ENCODE measurements at places on chromosomes 6 and 20.

GRCh38 chr20:15834857-15835256 lies 738.4 kb downstream of the KIF16B start:
- peak; percentile 22 for DNase-seq

- DNase-seq, result no peak
These were observed 291.6 kb upstream of the ECI2 start for GRCh38 chr6:4426968-4427367.

GRCh38 chr20:54174457-54175175 lies 830 bp upstream of the CYP24A1 start:
- DNase-seq, result no peak

DNA sequence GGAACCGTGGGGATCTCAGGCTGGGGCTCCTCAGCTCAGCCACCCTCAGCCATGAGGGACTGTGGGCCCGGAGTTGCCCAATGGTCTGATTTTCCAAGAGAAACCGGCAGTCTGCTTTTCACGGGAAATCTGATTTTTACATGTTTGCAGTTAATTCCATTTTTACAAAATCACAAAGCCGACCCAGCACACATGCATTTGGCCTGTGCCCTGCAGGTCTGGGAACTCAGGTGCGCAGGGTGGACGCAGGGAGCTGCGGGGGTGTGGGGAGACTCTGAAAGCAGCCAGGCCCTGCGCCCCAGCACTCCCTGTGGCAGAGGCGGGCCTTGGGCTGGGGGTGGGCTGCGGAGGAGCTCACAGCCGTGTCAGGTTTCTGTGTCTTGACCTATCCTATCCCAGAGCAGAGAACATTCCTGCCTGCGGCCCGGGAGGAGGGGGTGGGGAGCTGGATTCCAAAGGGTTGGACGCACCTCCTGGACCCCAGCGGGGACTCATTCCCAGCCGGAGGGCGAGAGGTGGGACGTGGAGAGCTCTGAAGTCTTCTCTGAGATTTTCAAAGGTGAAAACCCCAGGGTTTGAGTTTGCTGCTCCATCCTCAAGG lies 60.6 kb downstream of the ADNP start:
- no peak for DNase-seq

DNA sequence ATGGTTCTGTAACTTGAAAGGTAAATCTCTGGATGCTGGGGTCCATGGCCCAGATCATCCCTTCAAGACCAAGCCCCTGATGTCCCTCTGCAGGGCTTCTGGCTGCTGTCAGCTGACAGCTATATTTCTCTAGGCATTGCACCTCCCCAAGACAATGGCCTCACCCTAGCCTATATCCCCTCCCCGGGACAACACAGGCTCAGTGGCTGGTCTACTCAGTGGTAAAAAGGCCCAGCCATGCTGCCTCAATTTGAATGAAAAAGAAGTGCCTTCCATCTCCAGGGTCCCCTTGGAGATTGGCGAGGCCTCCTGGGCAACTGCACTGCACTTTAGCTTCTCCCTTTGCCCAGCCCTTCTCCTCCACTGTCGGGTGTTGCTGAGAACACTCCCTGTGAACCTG lies 602.8 kb downstream of the CDH26 start:
- DNase-seq, result no peak

DNA sequence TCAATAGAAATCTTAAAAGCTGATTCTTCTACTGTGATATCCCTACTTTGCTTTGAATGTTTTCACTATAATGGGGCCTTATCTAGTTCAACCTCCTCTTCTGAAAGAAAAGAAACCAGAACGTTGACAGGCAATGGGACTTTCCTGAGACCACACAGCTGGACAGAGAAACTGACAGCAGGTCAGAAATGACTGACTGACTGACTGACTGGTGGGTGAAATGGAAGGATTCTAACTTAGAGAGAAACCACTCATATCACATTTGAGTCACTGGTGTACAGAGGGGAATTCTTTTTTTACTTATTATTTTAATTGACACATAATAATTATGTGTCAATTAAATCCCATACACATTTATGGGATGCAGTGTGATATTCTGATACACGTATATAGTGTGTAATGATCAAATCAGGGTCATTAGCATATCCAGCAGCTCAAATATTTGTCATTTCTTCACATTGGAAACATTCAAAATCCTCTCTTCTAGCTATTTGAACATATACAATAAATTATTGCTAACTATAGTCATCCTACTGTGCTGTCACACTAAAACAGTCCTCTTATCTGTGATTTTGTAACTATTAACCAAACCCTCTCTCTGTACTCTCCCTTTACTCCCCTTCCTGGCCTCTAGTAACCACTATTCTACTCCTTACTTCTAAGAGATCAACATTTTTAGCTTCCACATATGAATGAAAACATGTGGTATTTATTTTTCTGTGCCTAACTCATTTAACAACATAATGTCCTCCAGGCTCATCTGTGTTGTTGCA lies 64.8 kb upstream of the NRSN1 start:
- no peak for DNase-seq

DNA sequence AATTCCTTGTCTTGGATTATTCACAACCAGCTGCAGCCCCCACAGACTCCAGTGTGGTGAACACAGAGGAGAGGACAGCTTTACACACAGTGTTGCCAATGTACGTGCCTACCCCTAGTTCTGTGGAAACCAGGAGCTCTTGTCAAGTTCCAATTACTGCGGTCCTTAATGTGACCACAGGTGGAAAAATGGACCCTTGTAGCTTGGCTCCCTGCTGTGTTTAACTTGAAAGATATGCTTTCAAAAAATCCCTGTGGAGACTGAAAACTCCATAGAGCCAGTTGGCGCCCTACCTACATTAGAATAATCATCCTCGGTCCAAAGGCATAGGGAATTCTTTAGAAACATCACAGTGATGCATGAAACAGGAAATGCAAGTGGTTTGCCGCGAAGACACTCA lies 118.3 kb upstream of the SLC22A23 start:
- DNase-seq, result no peak

GRCh38 chr6:127266892-127267645 lies 405 bp downstream of the RNF146 start:
- DNase-seq, result peak; percentile 53

- DNase-seq, result no peak
These were observed 278.6 kb upstream of the MAP3K7 start for GRCh38 chr6:90865513-90865912.

- no peak for DNase-seq
These were observed 124.7 kb downstream of the PREX1 start for GRCh38 chr20:48703107-48703506.

DNA sequence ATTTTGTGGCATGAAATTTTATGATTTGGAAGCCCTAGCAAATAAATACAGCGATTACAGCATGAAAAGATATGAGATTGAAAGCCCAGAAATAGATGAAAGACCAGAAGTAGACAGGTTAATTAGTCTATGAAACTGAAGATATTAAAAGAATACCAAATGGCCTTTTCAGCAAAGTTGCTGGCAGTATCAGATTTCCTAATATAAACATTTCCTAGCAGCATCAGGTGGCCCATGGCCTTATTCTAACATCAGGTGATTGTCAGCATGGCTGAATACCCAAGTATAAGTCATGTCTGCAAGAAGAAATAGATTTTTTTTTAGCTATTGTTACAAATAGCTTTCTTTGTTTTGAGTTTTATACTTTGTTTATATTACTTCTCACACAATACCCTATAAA lies 93.2 kb downstream of the CLVS2 start:
- DNase-seq, result no peak

GRCh38 chr6:20325641-20326421 lies 75.8 kb upstream of the E2F3 start:
- no peak for DNase-seq

DNA sequence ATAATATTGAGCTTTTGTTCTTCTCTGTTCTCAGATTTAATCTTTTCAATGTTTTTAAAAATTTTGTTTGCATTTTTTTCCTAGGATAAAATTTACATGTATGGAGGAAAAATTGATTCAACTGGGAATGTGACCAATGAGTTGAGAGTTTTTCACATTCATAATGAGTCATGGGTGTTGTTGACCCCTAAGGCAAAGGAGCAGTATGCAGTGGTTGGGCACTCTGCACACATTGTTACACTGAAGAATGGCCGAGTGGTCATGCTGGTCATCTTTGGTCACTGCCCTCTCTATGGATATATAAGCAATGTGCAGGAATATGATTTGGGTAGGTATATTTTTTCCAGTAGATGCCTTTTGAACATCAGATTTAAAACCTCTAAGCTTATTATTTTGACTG lies 89.8 kb downstream of the ATRN start:
- DNase-seq, result no peak

GRCh38 chr6:722608-723007 lies 29.7 kb upstream of the EXOC2 start:
- DNase-seq, result no peak

- no peak for DNase-seq
These were observed 51.0 kb downstream of the SCGN start for GRCh38 chr6:25703005-25703404.

DNA sequence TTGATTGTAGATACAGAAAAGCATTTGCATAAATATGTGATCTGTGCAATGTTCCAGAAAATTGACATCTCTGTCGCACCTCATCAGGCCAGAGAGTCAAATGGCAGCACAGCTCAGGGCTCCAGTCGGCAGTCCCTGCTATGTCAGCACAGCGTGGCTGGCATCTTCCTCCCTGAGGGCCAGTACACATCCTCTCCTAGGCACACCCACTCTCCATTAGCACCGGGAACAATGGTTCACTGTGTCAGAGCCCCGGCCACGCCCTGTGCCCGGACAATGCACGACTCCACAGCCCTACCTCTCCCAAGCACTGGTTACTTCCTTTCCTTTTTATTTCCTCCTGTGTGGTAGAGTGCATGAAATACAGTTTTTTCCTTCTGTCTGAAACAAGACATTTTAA lies 114.9 kb downstream of the FOXC1 start:
- no peak for DNase-seq

GRCh38 chr20:61460261-61461052 lies 208.4 kb downstream of the CDH4 start:
- DNase-seq, result no peak

DNA sequence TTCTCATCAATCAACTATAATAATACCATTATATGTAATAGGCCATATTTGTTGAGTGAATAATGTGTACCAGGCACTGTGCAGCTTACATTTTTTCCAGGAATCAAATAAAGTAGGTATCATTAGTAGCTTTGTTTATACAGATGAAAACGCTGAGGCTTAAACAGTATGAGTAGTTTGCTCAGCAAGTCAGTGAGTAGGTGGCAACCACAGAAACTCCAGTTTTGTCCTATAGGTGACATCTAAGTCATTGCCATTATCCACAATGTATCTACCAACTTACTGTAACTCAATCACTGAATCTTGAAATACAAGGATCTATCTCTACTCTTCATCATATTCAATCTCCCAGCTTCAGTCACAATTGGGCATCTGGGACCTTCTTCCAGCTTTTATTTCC lies 29.8 kb upstream of the TPBG start:
- no peak for DNase-seq

GRCh38 chr6:118708055-118708454 lies 56.7 kb upstream of the CEP85L start:
- no peak for DNase-seq

DNA sequence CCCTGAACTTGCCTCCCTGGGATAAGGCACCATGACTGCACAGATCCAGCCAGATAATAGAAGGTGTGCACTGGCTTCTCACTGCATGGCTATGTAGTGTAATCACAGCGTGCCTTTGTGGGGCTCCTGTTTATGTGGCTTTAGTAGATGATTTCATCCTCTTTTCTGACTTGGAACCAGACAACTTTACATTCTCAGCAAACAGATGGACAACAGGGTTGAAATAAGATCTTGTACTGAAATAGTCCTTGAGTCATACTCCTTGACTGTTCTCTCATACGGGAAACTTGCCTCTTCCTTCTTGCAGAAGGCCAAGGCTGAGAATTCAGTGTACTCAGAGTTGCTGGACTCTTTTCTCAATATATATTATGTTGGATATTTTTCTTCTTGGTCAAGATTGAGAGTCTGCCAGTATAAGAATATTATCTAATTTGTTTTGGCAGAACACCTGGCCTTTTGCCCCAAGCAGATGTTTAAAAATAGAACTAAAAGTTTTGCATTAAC lies 25.0 kb upstream of the RNF144B start:
- DNase-seq, result no peak

DNA sequence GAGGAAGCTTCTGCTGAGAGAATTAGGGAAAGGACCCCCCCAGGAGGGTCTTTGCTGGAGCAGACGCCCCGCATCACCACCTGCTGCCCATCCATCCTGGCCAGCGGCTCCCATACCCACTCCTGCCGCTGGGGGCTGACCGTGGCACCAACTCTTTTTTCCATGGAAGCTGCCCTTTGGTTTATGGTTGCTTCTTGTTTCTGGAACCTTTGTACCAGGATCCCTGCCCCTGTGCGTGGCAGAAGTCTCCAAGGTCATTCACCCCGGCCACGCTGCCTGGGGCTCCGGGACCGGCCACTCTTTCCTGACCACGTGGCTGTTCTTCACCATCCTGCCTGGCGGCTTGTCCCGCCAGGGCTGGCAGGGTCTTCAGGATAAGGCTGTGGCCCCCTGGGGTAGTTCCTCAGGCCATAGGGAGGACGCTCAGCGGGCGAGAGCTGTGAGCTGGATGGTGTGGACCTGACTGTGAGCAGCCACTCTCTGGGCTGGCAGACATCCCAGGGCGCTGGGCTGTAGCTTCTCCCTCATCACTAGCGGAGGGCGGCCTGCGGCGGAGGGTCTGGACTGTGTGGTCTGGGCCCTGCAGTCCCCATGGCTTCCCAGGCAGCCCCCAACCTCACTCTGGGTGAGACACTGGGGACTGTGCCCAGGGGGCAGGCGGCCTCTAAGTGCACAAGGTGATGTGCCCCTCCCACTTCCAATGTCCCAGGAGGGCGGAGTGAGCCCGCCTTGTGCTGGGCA lies 22.8 kb upstream of the RBBP8NL start:
- no peak for DNase-seq

- no peak for DNase-seq
These were observed 118.3 kb upstream of the MAP7 start for GRCh38 chr6:136668571-136668970.

GRCh38 chr20:1842281-1842680 lies 52.9 kb upstream of the SIRPA start:
- DNase-seq, result no peak

DNA sequence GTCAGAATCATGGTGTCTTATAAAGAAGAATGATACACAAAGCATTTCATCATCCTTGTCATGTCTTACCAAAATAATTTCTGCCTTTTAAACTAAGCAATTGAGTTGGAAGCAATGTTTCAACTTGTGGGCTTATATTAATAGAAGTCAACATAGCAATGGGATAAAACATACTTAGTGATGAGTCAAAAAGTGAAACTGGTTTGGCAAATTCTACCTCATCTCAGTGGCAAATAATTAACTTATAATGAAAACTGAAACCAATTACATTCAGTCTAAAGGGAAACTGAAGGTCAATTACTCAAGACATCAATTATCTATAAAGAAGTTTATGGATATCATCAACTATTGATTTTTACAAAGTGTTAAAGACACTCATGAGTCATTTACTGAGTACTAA lies 463.8 kb downstream of the BMP2 start:
- no peak for DNase-seq

GRCh38 chr6:28747631-28748157 lies 176.1 kb downstream of the TRIM27 start:
- DNase-seq, result peak; percentile 52

GRCh38 chr6:137872581-137873115 lies 5.6 kb downstream of the TNFAIP3 start:
- no peak for DNase-seq

All from HS-27A (cell line).